Activated CD4-positive, alpha-beta memory T cell treated with anti-CD3 and anti-CD28 coated beads, Interleukin-2, amount 10 ng/mL, durations not matched to agents 7 days and 5 days (primary cell): ENCODE measurements at places on chromosomes 3 and 15. TPM values are rescaled to one million over a fixed set of nuclear protein-coding genes. Genes with fewer than 3 reads are reported as not detected.

- no peak overlapping the region for H3K27ac ChIP-seq
- H3K4me3 ChIP-seq: no peak overlapping the region
- H3K4me1 ChIP-seq: no peaks in the 10 kb centered on the region
- DNase-seq: no peak
Measured at GRCh38 chr3:57031631-57032541, 28.6 kb upstream of the SPATA12 start.

- no peaks in the 10 kb centered on the region for H3K4me1 ChIP-seq
- no peak for DNase-seq
- H3K27me3 ChIP-seq: no peaks in the 10 kb centered on the region
Measured at GRCh38 chr15:82699726-82700125, 9.9 kb downstream of the AP3B2 start.

The ARPIN gene
- total RNA-seq: not detected

The CSPG5 gene
- 0.30 TPM for total RNA-seq

The RETNLB gene
- total RNA-seq: not detected

DNA sequence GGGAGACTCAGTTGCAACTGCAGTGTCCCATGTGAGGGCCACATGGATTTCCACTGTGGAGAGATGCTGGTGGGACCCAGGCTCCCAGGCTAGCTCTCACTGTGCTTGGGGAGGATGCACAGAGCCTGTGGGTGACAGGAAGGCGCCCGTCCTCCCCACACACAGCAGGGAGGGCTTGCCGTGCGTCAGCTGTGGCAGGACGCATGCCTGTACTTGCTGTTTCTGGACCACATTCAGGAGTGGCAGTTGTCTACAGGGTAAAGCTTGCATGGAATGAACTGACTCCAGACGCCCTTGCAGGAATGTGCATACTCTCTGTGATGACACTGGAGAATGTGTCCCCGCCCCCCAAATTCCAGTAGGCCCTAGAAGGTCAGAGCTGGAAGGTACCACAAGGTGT, 63.8 kb upstream of the SNRPA1 start:
- no peaks in the 10 kb centered on the region for H3K36me3 ChIP-seq
- no peak for DNase-seq
- H3K4me1 ChIP-seq: peaks cover 8% of the 10 kb centered on the region
- H3K27me3 ChIP-seq: no peaks in the 10 kb centered on the region
- H3K4me3 ChIP-seq: no peak overlapping the region
- H3K27ac ChIP-seq: no peak overlapping the region

The SERINC4 gene
- total RNA-seq: 0.18 TPM

- no peaks in the 10 kb centered on the region for H3K27me3 ChIP-seq
- H3K36me3 ChIP-seq: no peaks in the 10 kb centered on the region
- no peak overlapping the region for H3K4me3 ChIP-seq
Measured at GRCh38 chr15:47135267-47135666, 582.0 kb upstream of the SEMA6D start.

GRCh38 chr3:137024348-137024747, 66.6 kb downstream of the IL20RB start:
- DNase-seq: no peak
- no peak overlapping the region for H3K4me3 ChIP-seq
- no peak overlapping the region for H3K27ac ChIP-seq
- H3K4me1 ChIP-seq: no peaks in the 10 kb centered on the region
- no peaks in the 10 kb centered on the region for H3K36me3 ChIP-seq

- H3K4me3 ChIP-seq: no peak overlapping the region
- no peaks in the 10 kb centered on the region for H3K27me3 ChIP-seq
- H3K36me3 ChIP-seq: peaks cover 28% of the 10 kb centered on the region
- no peak for DNase-seq
- no peak overlapping the region for H3K27ac ChIP-seq
- no peaks in the 10 kb centered on the region for H3K4me1 ChIP-seq
Measured at GRCh38 chr3:122458992-122459391, 43.1 kb upstream of the WDR5B start.

The RSL24D1 gene
- total RNA-seq: 107 TPM

DNA sequence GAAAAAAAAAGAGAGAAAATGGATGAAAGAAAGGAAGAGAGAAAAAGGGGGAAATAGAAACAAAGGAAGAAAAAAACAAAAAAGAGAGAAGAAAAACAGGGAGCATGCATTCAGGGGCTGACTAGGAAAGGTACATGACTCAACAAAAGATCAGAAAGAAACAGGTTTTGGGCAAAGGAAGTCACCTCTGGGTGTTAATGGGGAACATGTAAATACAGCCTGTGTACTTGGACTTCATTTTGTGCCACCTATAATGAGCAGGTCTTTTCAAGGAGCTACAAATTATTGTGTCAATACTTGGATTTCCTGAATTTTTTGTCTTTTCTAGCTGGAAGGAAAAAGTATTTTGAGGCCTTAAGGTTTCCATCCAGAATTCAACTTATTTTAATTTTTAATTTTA, 53.4 kb upstream of the CCDC50 start:
- no peak overlapping the region for H3K27ac ChIP-seq
- H3K36me3 ChIP-seq: no peaks in the 10 kb centered on the region
- H3K4me3 ChIP-seq: no peak overlapping the region
- H3K27me3 ChIP-seq: no peaks in the 10 kb centered on the region
- no peaks in the 10 kb centered on the region for H3K4me1 ChIP-seq

- no peaks in the 10 kb centered on the region for H3K36me3 ChIP-seq
- H3K27ac ChIP-seq: no peak overlapping the region
- no peaks in the 10 kb centered on the region for H3K27me3 ChIP-seq
- DNase-seq: no peak
- H3K4me1 ChIP-seq: no peaks in the 10 kb centered on the region
- H3K4me3 ChIP-seq: no peak overlapping the region
Measured at GRCh38 chr15:36608180-36608579, 28.8 kb downstream of the CDIN1 start.

DNA sequence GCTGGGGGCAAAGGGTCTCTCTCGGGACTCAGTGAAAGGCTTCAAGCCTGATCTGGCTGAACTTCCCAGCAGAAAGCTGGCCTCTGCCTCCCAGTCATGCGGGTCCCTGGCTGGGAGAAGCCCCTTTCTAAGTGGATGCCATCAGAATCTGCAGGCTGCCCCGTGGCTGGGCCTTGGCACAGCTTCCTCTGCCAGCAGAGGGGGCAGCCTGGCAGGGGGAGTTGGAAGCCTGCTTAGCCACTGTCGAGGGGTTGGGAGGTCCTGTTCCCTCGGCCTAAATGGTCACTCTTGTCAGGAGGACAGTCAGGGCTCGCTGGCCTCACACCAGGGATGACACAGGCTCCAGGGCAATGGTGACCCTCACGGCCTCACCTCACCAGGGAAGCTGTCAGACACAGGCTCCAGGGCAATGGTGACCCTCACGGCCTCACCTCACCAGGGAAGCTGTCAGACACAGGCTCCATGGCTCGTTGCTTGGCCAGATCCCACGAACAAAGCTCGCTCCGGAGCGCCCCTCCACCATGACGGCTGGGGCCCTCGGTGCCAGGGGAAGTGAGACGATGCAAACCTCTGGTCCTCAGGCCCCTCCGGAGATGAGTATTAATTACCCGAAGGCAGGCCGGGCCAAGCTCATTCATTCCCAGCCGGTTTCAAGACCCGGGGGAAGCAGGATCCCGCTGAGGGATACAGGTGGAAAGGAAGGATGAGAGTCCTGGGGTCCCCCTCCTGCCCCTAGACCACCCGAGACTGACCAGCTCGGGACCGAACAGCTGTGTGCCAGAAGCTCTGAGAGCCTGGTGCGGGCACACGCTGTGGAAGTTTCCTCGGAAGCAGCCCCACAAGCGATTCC, 151.0 kb downstream of the CHSY1 start:
- no peak overlapping the region for H3K4me3 ChIP-seq
- H3K36me3 ChIP-seq: peaks cover 3% of the 10 kb centered on the region
- H3K4me1 ChIP-seq: peaks cover 17% of the 10 kb centered on the region
- H3K27ac ChIP-seq: no peak overlapping the region
- no peak for DNase-seq

DNA sequence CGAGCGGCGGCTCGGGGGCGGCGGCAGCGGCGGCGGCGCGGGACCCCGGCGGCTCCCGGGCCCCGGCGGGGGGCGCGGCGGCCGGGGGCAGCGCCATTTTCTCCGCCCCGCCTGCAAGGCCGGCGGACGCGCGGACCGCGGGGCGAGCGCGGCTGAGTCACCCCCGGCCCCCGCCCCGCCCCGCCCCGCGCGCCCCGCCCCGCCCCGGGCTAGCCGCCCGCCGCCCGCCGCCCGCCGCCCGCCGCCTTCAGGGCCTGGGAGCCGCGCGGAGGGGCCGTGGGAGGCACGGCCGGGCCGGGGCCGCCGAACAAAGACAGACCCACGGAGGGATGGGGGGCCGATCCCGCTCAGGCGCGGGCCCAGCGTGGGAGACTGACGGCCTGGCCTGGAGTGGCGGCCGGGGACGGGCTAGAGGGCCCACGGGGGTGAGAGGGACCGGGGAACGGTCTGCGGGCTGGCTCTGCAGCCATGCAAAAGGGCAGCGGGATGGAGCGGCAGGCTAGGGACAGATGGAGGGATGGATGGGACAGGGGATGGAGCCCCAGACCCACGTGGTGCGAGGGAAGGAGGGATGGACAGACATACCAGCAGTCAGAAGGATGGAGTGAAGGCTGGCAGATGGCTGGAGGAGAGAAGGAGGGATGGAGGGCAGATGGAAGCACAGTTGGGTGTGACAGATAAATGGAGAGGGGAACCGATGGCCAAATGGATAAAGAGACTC, at the start of gene EIF4E3:
TSS of gene EIF4E3 (minus strand) at position 132 of the 721 bp plus-strand sequence. CDS start at position 97, 35 bp downstream.
- peak; percentile 50 for DNase-seq
- peak within 1 kb of the TSS; percentile 94 for H3K4me3 ChIP-seq
- H3K27ac ChIP-seq: peak within 1 kb of the TSS; percentile 94

GRCh38 chr15:97196048-97197014, 764.2 kb upstream of the ARRDC4 start:
- no peak for DNase-seq
- H3K27ac ChIP-seq: no peak overlapping the region
- no peaks in the 10 kb centered on the region for H3K36me3 ChIP-seq
- no peaks in the 10 kb centered on the region for H3K4me1 ChIP-seq

GRCh38 chr3:171175741-171176234, 149.3 kb upstream of the SLC2A2 start:
- no peak for DNase-seq
- H3K36me3 ChIP-seq: peaks cover 45% of the 10 kb centered on the region
- H3K27ac ChIP-seq: no peak overlapping the region
- H3K27me3 ChIP-seq: no peaks in the 10 kb centered on the region
- peaks cover 12% of the 10 kb centered on the region for H3K4me1 ChIP-seq
- no peak overlapping the region for H3K4me3 ChIP-seq

The NPAP1 gene
- not detected for total RNA-seq

DNA sequence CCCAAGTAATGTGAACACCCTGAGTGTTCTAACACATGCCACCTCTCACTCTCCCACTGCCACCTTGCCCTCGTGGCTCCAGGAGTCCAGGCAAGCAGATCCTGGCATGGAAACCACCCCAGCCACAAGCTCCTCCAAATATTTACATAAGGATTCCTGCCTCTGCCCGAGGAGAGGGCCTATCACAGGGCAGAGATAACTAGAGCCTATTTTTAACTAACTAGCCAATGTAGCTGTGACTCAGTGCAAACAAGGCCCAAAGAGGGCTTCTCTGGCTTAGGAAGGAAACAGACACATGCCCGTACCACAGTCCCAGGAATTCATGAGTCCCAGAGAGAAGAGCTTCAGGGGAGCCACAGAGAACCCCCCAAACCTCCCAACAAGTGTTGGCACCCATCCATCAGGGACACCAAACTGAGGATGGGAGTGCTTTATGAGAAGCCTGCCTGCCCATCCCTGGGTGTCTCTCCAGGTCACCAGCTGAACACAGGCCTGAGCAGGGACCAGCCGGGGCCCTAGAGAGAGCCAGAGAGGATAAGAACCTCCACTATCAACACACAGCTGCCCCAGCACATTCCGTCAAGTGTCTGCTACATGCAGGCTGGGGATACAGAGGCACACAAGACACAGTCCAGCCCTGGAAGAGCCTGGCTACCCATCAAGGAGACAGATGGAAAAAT, 9.2 kb downstream of the FYCO1 start:
- no peaks in the 10 kb centered on the region for H3K27me3 ChIP-seq
- no peak for DNase-seq
- H3K4me3 ChIP-seq: no peak overlapping the region
- peaks cover 66% of the 10 kb centered on the region for H3K4me1 ChIP-seq

DNA sequence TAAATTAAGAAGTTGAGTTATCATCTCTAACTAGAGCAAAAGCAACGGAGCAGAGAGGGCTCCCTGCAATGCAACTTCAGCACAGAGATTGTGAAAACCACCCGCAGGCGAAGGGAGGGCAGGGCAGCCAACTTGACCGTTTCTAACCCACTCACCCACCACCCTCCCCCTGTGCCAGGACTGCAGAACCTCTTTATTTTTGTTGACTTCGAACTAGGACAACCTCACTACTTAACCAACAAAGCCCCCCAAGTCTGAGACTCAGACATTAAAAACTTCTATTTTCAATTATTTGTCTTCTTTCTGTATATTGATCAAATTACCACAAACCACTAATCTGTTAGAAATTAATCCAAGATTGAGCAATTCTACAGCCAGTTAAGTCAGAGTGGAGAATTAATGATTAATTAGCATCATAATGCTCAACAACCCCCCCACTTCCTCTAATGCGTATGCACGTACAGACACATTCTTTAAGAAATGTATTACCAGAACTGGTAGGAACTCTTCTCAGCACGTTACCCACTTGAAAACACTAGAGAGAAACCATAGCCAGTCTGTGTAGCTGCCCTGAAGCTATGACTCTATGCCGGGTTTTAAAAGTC, 2.0 kb downstream of the MGLL start:
- H3K36me3 ChIP-seq: no peaks in the 10 kb centered on the region
- H3K4me3 ChIP-seq: no peak overlapping the region
- no peak for DNase-seq
- H3K4me1 ChIP-seq: peaks cover 25% of the 10 kb centered on the region
- no peak overlapping the region for H3K27ac ChIP-seq
- peaks cover 47% of the 10 kb centered on the region for H3K27me3 ChIP-seq

- H3K4me1 ChIP-seq: no peaks in the 10 kb centered on the region
- H3K27ac ChIP-seq: no peak overlapping the region
- no peak for DNase-seq
- H3K27me3 ChIP-seq: no peaks in the 10 kb centered on the region
- H3K4me3 ChIP-seq: no peak overlapping the region
Measured at GRCh38 chr3:56119575-56120349, 348.5 kb downstream of the ERC2 start.

DNA sequence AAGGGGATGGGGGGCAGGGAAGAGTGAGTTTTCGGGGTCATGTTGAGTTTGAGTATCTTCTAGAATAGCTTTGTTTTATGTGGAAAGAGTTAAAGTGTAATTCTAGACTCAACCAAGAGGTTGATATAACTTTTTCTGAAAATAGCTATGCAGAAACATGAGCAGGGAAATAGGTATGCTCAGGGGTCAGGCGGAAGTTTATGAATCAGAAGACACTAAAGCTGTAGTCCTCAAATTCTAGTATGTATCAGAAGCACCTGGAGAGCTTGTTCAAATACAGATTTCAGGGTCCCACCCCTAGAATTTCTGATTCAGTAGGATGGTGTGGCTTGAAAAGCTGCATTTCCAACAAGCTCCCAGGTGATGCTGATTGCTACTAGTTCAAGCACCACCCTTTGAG, 37.6 kb upstream of the UBE2E2 start:
- no peak for DNase-seq
- H3K27me3 ChIP-seq: no peaks in the 10 kb centered on the region
- H3K4me3 ChIP-seq: no peak overlapping the region
- no peak overlapping the region for H3K27ac ChIP-seq
- no peaks in the 10 kb centered on the region for H3K36me3 ChIP-seq

The RFTN1 gene
- 75.1 TPM for total RNA-seq

The ST3GAL6 gene
- total RNA-seq: not detected
